Left lung (tissue), 14 donors: ENCODE measurements at places on chromosomes 1 and 21. TPM values are rescaled to one million over a fixed set of nuclear protein-coding genes. Genes with fewer than 3 reads are reported as not detected.
A peak's percentile ranks its signal among the peaks of the same experiment; 100 is the strongest.

The LMX1A gene
- not detected for polyA plus RNA-seq

DNA sequence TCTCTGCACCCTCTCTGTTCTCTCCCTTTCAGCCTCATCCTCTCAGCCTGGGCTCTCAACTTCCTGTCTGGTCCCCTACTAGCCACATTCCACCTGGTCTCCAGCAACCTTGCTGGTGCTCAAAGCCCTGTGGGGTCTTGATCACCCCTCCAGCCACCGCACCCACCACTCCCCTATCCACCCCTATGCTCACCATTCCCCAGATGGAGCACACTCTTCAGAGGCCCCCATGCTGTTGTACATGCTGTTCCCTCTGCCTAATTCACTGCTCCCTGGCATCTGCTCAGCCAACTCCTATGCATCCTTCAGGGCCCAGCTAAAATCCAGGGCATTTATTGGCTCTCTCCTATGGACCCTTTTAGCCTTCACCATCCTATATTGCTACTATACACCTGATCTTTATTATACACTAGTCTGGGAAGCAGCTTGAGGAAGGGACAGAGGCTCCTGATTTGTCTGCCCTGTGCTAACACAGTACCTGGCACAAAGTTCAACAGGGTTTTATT lies 81.0 kb downstream of the GLIS1 start:
- no peak for DNase-seq

GRCh38 chr1:47971385-47972160 lies 25.6 kb downstream of the TRABD2B start:
- DNase-seq = no peak

DNA sequence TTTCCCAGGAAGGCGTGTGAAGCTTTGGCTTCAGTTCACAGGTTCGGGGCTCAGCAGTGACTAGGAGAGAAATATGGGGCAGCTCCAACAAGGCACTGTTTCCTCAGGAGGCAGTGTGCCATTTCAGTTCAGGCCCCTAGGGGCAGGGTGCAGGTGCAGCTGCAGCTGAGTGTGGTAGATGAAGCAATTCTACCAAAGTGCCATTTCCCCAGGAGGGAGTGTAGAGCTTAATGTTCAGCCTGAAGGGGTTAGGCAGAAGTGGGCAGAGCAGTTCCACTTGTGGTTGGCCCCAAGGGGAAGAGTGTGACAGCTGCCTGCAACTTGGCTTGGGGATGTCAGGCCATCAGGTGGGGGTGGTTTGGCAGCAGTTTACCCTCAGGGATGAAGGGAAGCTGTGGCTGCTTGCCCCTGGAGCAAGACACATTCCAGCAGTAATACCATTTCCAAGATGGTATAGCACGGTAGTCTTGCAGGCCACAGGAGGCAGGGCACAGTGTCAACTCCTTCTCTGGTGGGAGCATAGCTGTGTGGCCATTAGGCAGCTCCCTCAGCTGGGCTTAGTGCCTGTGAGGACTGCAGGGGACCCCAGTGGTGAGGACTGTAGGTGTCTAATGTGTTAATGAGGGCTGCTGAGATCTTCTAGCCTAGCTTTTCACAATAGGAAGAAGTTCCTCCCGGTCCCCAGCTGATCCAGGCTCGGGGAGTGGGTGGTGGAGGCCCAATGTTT lies 34.7 kb downstream of the RGSL1 start:
- DNase-seq = no peak

The RGS1 gene
- polyA plus RNA-seq = 1.7 TPM

DNA sequence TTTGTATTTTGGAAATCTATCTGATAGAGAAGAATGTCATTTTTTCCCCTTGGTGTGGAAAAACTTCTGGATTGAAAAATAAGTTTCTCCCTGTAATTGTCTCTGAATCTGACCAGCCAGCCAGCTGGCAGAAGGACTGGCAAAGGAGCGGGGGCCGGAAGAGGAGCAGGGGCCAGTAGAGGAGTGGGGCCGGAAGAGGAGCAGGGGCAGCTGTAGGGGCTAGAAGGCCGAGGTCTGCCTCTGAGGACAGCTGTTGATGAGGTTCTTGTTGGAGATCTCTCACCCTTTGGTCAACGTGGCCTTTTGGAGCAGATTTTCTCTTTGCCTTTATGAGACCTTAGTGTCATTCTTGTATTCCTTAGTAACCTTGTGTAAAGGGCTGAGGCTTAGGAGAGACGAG lies 121.8 kb downstream of the GALNT2 start:
- DNase-seq = no peak

The SERTAD4 gene
- 3.4 TPM for polyA plus RNA-seq

- no peak for DNase-seq
Observed at GRCh38 chr1:67645495-67646144, 39.4 kb upstream of the GADD45A start.

GRCh38 chr21:42439284-42440186 lies 35.8 kb downstream of the UBASH3A start:
- no peak for DNase-seq

The CD1C gene
- polyA plus RNA-seq = 1.5 TPM

The PIGR gene
- 0.18 TPM for polyA plus RNA-seq

DNA sequence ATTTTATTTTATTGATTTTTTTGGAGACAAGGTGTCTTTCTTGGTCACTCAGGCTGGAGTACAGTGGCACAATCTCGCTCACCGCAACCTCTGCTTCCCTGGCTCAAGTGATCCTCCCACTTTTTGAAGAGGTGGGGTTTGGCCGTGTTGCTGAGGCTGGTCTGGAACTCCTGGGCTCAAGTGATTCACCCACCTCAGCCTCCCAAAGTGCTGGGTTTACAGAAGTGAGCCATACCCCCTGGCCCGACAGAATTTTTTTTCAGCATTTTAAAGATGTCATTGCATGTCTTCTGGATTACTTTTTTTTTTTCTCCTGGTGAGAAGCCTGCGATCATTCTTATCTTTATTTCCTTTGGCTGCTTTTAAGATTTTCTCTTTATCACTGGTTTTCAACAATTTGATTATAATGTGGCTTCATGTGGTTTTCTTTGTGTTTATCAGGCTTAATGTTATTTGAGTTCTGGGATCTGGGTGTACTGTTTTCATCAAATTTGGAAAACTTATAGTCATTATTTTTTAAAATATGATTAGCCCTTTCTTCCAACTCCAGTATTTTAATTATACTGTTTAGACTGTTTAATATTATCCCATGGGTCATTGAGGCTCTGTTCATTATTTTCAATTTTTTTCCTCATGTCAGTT lies 23.1 kb upstream of the PTBP2 start:
- no peak for DNase-seq

- no peak for DNase-seq
Observed at GRCh38 chr1:82775406-82776000, 974.8 kb downstream of the ADGRL2 start.

- no peak for DNase-seq
Observed at GRCh38 chr1:228035844-228036243, 29.0 kb downstream of the WNT3A start.

DNA sequence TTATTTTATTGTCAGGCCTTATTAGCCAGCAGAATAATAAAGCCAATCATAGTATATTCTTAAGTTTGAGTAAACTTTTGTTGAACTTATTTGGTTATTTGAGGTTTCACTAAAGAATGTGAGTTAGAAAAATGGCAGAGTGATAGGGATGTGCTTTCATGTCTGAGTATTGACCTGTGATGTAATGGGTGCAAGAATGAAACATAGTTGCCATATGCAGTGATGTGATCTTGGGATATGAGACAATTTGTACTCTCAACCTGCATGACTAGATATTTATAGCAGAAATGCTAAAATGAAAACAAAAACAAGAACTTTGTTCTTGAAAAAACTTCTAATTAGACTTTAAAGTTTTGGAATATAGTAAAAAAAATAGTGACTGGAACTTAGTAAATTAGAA lies 97.9 kb downstream of the DISP1 start:
- DNase-seq = no peak

GRCh38 chr21:45356653-45357435 lies 48.1 kb upstream of the COL18A1 start:
- no peak for DNase-seq

The TMEM200B gene
- polyA plus RNA-seq = 16.0 TPM

DNA sequence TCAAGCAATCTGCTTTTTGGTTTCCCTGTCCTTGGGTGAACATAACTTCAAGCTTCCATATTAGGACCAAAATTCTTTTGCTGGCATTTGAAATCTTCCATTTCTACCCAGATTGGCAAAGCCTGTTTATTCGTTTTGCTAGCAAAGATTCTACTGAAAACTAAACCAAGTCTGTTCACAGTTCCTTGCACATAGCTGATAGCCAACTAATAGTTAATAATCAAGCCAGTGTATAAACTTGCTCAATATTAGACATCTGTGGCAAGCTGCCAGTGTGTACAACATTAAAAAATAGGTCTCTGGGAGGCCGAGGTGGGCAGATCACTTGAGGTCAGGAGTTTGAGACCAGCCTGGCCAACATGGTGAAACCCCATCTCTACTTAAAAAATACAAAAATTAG lies 6.3 kb downstream of the APP start:
- no peak for DNase-seq

The PCP4L1 gene
- polyA plus RNA-seq = 0.53 TPM

GRCh38 chr21:16072737-16073136 lies 343.0 kb downstream of the USP25 start:
- no peak for DNase-seq

DNA sequence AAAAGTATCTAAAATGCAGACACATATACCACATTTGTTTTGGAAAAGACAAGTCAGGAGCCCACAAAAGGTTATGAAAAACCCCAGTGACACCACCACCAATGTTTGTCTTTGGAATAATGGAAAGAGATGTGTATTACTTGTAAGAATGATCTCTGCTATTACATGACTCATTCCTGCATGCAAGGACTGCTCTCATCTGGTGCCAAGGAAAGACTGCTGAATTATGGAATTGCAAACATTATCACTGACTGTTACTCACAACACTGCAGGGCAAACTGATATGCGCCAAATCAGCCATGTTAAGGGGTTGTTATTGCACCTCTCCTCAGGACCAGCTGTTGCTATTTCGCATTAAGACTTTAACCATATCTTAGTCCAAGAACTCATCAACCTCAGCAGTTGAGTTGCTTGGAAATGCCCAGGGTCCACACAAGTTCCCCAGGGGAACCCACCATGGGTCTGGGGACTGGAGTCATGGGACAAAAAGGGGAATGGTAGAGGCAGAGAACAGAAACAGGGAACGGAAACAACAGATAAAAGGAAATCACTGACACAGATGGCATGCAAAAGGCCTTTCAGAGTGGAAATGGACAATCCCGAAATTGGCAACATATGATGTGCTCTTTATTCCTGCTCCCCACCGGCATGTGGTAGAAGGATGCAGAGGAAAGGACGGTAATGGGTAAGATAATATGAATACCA lies 34.4 kb downstream of the CAPZB start:
- no peak for DNase-seq

DNA sequence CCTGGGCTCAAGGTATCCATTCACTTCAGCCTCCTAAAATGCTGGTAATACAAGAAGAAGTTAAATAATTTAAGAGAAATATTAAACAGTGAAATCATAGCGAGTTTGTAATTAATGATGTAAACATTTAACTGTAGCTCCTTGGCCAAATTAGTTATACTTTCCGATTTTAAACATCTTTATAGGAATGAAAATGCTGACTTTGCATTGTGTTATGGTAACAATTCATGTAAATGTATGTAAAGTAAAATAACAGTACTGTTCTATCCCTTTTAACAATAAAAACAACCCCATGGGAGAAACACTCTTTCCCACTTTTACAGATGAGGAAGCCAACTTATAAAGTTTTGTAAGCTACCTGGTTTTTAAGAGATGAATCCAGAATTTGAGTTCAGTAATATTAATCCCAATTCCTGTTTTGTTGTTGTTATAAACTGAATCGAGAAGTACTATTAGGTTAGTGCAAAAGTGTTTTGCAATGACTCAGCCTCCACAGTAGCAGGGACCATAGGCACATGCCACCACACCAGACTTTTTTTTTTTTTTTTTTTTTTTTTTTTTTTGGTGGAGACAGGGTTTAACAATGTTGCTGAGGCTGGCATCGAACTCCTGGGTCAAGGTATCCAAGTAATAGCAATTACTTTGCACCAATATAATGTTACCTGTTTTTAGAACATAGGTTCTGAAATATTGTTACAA lies 1360.4 kb downstream of the BRINP3 start:
- DNase-seq = no peak

DNA sequence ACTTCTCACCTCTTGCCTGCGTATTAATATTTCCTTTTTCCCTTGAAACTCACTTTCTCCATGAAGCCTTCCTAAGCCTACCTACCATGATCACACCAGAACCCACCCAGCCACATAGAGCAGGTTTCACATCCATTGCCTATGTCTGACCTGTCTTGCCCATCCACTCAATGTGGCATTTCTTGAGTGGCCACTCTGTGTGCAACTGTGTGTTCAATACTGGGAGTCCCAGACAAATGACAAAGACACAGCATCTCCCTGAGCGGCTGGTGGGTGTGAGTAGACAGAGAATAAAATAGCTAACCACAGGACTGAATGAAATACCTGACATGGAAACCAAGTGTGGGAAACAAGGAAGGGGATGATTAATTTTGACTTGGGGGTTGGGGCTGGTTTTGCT lies 3.1 kb downstream of the PTGFRN start:
- no peak for DNase-seq

GRCh38 chr21:36710729-36711048 lies 11.8 kb downstream of the SIM2 start:
- no peak for DNase-seq

- DNase-seq = no peak
Observed at GRCh38 chr1:157086299-157086698, 13.3 kb downstream of the ETV3L start.

DNA sequence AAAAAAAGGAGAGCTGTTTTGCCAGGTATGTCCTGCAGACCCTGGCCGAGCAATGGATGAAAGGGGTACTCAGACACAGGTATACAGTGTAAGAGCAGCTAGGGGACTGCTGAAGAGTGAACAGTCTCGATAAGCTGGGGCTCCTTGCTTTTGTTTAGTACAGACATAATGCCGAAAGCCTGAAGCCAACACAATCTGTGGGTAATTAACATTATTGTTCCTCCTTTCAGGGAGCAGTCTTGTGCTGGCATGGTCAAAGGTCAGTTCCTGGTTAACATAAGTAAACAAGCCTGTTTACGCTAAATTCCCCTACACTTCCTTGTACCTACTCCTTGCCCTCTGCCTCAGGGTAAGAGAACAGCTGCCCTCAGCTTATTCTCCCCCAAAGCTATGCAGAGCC lies 272.3 kb upstream of the ST6GALNAC5 start:
- no peak for DNase-seq

- DNase-seq = no peak
Observed at GRCh38 chr1:241330619-241331327, 26.2 kb downstream of the RGS7 start.

- DNase-seq = no peak
Observed at GRCh38 chr1:36472656-36473055, 8.5 kb upstream of the MRPS15 start.

GRCh38 chr1:91650764-91651163 lies 150.1 kb downstream of the CDC7 start:
- peak; percentile 50 for DNase-seq

The GPA33 gene
- polyA plus RNA-seq = 0.24 TPM

- no peak for DNase-seq
Observed at GRCh38 chr1:85229574-85230097, 28.8 kb upstream of the SYDE2 start.
